ENCODE measurements at places on chromosomes 5 and 9.

DNA sequence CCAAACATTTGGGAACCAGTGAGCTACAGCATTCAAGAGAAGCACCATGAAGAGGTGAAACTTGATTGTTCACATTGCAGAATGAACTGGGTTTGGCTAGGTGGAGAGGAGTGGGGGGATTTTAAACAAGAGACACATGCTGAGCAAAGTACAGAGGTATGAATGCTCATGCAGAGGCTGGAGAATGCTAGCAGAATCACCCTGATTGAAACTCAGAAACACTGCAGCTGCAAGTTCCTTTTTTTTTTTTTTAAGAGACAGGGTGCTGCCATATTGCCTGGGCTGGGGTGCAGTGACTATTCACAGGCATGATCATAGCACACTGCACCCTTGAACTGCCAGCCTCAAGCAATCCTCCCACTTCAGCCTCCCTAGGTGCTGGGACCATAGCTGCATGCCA, 35.1 kb downstream of the DENND1A start:
- no peak for DNase-seq

- no peak for DNase-seq
These were observed 66.7 kb downstream of the HRH2 start for GRCh38 chr5:175724314-175725275.

GRCh38 chr5:31232273-31232888, 38.9 kb downstream of the CDH6 start:
- DNase-seq, result peak; percentile 80

DNA sequence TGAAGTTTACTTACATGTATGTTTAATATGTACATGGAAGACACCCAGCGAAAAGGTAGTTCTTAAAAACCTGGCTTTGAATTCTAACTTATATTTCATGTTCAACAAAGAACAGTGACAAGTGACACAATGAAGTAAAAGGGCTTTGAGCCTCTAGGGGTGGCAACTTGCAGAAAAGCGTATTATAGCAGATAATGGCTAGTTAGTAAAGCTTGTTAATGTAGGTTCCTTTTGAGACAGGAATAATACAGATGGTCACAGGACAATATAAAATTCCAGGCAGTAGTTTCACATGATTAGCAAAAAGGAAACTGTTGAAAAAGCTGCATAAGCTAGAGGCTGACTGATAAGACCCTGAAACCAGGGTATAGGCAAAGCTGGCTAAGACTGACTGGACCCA, 132.4 kb upstream of the FTMT start:
- no peak for DNase-seq

DNA sequence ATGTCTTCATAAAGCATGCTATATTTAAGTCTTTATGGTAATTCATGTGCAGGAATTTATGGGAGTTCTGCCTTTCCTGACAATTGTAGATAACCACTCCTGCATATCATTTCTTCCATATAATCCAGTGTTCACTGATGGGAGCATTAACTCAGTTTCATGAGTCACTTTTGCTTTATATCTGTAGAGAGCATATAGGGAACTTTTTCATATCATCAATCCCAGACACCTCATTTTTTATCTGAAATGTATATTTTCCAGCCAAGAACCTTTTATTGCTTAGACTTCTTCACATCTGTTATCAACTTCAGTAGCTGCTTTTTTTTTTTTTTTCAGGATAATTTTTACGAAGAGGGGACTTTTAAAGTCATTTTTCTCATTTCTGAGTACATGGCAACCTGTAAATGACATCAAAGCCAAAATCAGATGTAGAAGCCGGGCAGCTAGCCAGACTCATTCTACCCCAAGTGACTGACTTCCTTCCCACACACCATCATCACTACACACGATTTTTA, 41.1 kb downstream of the NFX1 start:
- DNase-seq, result no peak

- no peak for DNase-seq
These were observed 242.8 kb downstream of the CDK5RAP2 start for GRCh38 chr9:120337131-120337530.
